CD4-positive, alpha-beta T cell treated with Interleukin-6 at 100 ng/mL for 8 hours (primary cell): ENCODE measurements at places on chromosomes 16 and 17.

GRCh38 chr17:72714357-72714966 is 378.0 kb downstream of the SLC39A11 start:
- DNase-seq = no peak

DNA sequence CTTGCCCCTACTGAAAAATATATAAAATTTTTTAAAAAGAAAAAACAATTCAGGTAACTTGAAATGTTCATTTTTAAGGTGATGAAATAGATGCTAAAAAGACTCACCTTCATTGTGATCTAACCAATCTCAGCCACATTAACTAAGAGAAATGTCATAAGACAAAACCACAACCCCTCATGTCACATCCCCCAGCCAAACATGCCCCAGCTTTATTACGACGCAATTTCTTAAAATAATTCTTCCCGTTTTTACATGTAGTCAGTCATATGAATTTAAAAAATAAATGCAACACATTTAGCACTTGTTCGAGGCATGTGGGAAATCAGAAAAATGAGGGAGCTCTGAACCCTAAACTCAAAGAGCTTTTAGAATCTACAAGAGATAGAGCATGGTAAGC is 9.5 kb downstream of the AMFR start:
- no peak for DNase-seq

DNA sequence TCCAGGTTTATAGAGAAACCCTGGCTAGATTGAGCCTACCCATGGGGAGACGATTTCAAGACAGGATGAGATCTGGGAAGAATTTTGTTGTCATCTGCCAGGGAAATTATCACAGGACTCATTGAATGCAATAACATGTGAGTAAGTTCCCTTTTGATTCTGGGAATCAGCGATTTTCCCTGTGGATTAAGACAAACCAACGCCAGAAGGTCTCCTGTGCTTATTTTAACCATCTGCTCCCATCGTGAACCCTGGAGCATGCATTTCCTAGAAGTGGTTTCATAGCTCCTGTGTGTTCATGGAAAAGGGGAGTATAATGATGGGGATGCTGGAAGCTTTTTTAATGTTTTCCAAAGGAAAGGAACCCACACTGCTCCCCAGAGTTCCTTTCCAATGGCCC is 21.0 kb upstream of the ARHGAP44 start:
- DNase-seq = no peak

DNA sequence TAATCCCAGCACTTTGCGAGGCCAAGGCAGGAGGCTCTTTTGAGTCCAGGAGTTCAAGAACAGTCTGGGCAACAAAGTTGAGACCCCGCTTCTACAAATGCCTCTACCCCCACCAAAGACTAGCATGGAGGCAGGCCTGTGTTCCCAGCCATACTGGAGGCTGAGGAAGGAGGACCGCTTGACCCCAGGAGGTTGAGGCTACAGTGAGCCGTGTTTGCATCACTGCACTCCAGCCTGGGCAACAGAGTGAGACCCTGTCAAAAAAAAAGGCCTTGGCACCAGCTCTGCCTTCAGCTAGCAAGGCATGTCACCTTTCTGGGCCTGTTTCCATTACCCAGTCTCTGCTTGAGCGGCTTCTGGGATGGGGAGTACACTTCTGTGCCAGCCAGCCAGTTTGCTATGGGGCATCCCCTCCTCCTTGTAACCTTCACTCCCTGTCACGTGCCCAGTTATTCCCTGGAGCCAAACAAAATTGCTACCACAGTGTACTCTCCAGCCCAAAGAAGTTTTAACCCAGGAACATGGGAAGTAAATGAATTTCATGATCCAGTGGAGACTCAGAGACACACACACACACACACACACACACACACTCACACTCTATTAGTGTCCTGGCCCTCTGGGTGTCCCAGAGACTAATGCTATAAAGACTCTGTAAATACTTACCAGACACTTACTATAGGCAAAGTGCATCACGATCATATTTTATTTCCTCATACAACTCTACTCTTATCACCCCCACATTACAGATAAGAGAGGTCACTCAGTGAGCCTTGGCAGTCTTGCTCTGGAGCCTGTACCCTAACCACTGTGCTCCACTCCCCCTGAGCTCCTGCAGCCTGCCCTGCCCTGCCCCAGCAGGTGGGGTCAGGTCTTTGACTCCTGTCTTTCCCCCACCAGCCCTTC is 2.5 kb downstream of the CISD3 start:
- no peak for DNase-seq

- DNase-seq = no peak
These were observed 90.3 kb downstream of the GOSR1 start for GRCh38 chr17:30567231-30568116.

DNA sequence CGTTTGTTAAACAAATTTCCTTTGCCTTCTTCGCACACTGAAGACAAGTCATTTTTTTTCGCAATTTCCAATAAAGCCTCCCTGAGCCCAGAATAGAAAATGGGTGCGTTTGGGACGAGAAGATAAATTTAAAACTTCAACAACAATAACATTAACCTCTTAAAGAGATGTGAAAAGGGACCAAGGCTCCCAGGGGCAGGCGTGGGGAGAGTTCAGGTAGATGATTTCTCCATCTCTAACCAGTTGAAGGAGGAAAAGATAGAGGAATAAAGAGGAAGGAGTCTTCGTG is 1.3 kb upstream of the HOXB4 start:
- DNase-seq = no peak

GRCh38 chr16:81560979-81561657 is 116.5 kb downstream of the CMIP start:
- no peak for DNase-seq

GRCh38 chr16:56625943-56626654 is 518 bp downstream of the MT1E start:
- DNase-seq = no peak

DNA sequence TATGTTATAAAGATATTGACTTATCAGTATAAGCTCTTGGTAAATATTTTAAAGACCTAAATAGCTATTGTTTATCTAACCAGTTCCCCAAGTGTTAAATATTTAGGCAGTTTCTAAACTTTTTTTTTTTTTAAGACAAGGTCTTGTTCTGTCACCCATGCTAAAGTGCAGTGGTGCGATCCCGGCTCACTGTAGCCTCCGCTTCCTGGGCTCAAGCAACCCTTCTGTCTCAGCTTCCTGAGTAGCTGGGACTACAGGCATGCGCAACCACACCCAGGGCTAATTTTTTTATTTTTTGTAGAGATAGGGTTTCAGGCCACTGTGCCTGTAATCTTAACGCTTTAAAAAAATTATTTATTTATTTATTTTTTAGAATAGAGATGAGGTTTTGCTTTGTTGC is 43.5 kb downstream of the SNX29 start:
- DNase-seq = no peak

GRCh38 chr16:15607700-15608396 is 35.1 kb downstream of the MARF1 start:
- DNase-seq = no peak

- peak; percentile 59 for DNase-seq
These were observed 989 bp upstream of the DUSP14 start for GRCh38 chr17:37488607-37489196.

- DNase-seq = peak; percentile 78
These were observed 2.9 kb upstream of the TTYH2 start for GRCh38 chr17:74210191-74211140.

DNA sequence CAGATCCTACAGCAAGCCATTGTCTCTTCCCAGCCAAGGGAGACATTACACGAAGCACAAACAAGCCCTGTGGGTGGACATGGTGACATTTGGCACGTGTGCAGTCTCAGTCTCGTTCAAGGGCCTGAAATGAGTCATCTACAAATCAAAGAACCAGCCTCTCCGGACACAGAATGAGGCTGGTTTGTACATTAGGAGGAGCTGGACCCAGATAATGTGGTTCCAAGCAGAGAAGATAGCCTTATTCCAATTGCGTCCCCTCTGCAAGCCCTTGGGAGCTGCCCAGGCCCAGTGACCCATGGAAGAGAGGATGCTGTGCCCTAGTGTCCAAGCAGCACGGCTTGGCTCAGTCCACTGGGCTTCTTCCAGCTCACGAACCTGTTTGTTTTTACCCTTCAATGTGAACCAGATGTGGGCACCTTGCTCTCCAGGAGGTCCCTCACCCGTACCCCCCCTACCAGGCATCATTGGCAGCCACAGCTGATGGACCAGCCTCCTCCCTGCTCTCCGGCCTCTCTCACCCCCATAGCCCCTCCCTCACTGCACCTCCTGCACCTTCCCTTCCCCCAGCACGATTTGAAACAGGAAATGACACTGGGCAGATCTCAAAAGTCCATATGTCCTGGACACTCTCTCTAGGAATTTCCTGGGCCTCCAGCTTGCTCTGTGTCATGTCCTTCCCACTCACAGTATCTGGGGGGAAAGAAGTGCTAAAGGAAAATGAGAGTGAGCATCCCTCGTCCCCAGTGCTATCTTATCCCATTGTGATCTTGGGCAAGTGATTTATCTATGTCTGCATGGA is 26.2 kb downstream of the KPNA2 start:
- DNase-seq = no peak

DNA sequence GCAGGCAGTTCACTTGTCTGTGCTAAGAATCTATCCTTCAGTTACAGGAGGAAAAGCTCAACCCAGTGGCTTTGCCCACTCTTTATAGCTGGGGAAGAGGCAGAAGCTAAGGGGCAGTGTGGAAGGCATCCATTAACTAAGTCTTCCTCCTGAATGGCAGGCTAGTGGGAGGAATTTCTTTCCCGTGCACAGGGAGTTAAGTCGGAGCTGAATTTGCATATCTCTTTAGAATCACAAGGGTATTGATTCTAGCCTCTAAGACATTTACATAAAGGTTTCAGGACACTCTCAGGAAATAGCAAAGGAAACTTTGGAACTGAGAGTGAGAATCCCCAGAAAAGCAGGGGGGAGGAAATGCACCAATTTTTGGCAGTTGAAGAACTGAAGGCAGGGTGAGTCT is 245.6 kb downstream of the CA10 start:
- no peak for DNase-seq

DNA sequence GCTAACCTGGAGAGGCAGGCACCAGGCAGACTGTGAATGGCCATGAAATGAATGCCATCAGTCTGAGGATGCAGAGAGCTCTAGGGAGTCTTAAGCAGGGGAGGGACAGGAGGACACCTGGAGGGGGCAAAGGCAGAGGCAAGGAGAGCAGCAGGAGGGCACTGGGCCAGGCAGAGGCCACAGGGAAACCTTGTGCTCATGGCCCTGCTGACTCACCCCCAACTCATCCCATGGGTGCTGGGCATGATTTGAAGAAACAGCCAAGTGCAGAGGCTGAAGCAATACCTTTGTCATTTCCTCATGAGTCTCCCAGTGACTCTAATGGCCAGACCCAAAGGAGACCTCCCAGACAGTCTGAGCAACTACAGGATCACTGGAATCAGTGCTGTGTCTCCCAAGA is 141.4 kb downstream of the TMEM132E start:
- DNase-seq = no peak

GRCh38 chr17:35915153-35915964 is 15.2 kb downstream of the RDM1 start:
- DNase-seq = no peak

GRCh38 chr16:55574811-55575210 is 8.3 kb downstream of the CAPNS2 start:
- DNase-seq = no peak

DNA sequence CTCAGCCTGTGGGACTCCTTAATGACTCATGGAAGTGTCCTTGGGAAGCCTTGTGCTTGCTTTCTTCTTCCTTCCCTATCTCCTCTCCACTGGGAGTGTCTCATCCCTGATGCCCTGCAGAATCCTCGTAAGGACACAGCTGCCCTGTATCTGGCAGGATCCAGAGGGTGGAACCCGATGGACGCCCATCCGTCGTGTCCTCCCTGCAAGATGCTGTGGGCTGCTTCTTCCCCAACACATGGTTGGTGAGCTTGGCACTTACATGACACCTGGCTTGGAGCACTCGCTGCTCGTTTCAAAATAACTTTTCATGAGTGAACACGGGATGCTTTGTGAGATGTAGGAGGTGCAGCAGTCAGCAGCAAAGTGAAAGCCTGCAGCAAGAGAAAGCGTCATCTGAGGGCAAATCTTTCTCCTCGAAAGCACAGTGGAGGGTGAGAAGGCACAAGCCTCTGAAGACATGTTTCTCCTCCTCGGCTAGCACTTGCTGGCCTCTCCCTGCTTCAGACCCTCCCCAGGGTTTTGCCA is 3.3 kb downstream of the CCL15 start:
- DNase-seq = no peak

DNA sequence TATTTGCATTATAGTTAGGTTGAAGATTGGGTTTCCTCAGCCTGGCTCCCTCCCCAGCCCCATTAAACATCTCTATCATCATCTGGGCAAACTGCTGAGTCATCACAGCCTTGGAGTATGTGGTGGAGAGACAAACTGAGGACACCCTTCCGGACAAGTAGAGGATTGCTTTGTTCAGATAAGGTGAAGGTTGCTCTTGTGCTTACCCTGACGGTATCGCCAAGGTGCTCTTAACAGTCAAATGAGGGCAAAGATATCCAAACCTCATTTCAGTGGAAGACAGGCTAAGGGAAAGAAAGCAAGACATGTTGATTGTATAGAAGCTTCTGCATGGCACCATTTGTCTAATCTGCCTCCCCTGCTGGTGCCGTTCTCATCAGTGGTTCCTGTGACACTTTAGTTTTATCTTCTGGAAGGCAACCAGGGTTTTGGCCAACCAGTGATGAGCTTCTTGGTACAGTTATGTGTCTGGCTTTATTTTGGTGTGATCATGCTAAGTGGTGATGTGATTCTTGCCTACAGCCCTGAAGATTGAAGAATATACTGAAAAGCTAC is 56.9 kb upstream of the LGALS9 start:
- DNase-seq = no peak

DNA sequence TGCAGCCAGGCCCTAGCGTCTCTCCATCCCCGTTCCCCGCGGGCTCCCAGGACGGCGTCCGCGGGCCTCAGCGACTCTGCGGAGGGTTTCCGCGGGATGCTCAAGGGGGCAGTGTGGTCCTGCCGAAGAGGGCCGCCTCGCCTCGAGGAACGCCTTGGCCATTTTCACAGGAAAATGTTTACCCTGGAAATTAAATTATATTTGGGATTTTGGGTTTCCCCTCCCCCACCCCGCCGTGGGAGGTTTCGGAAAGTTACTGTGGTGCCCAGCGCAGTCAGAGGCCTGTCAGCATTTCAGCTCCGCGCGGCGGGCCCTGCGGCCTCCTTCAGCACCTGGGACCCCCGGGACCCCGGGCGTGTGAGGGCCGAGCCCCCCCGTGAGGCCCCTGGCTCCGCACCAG is 94.5 kb downstream of the PCTP start:
- DNase-seq = no peak

DNA sequence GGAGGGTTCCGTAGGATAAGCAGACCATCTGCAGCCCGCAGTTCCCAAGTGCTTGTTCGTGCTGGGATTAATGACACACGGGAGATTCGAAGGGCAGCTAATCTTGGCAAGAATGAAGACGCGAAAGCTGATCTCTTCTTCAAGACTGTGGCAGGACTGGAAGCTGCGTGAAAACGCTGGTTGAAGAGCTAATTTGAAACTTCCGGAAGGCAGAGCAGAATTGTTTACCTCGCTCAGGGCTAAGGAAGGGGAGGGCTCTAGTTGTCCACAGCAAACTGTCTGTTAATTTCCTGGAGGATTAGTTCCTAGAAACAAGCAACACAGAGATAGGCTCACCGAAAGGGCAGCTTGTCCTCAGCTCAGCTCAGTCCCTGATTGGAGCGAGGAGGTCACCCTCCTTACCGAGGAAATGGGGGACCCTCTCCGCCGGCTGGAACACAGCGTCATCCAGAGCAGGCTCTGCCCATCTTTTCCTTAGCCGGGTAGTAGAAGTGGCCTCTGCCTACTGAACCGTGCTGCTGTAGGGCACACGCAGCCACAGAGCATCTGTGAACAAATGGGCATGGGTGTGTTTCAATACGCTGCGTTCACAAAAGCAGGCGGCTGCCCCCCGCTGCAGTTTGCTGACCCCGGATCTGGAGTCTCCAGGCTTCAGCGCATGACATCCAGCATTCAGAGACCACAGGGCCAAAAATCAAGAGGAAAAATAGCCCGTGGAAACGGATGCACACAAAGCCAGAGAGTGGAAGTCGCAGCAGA is 16.7 kb upstream of the BAIAP2 start:
- DNase-seq = peak; percentile 64
